ENCODE measurements at places on chromosomes 4 and X. TPM values are rescaled to one million over a fixed set of nuclear protein-coding genes. Genes with fewer than 3 reads are reported as not detected.

The NHSL2 gene
- 12.8 TPM for total RNA-seq

The CXCL13 gene
- total RNA-seq: not detected

The XAGE1A gene
- not detected for total RNA-seq

The SLC10A4 gene
- 0.06 TPM for total RNA-seq

The PSAPL1 gene
- total RNA-seq: not detected

The STPG2 gene
- total RNA-seq: 0.13 TPM

The SGMS2 gene
- 80.5 TPM for total RNA-seq

The RAB40A gene
- total RNA-seq: not detected

The FMR1NB gene
- total RNA-seq: not detected

The SPATA18 gene
- 9.1 TPM for total RNA-seq

Measured in bladder microvascular endothelial cell (primary cell).